ENCODE measurements at places on chromosomes 13 and 19.
A peak's percentile ranks its signal among the peaks of the same experiment; 100 is the strongest.

DNA sequence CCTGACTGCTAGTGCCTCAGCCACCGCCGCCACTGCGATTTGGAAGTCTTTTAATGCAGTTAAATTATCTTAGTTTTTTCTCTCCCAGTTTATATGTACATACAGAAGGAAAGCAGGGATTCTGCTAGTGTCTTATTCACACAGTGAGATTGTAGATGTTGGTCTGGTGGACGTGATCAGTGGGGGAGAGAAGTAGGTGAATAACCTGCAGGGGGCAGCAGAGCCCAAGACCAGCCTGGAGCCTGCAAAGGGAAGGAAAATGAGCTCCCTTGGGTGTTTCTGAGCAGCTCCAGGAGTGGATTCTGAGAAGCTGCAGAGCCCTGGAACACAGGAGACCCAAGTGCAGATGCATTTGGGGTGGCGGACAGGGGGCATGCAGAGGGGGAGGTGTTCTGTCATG is 26.3 kb downstream of the ZNF844 start:
- peak; percentile 86 for DNase-seq

- no peak for DNase-seq
These were observed 23.0 kb downstream of the PAN3 start for GRCh38 chr13:28161370-28161769.

- DNase-seq: no peak
These were observed 2.2 kb downstream of the STARD13 start for GRCh38 chr13:33283195-33283911.

DNA sequence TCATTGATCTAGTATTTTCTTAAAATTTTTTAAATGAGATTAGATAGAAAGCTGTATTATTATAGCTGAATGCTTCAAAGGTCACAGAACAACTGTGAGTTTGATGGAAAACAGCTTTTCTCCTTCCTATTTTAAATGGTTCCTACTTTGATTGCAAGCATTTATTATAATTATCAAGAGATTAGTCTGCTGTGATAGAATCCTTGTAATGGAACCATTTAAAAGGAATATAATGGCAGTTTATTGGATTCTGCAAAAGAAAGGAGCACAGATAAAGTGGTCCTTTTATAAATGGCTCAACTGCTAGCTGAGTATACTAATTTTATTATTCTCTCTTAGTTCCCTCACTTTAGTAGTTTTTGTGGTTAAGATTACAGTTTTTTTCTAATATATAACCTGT is 87.0 kb downstream of the MAB21L1 start:
- no peak for DNase-seq

DNA sequence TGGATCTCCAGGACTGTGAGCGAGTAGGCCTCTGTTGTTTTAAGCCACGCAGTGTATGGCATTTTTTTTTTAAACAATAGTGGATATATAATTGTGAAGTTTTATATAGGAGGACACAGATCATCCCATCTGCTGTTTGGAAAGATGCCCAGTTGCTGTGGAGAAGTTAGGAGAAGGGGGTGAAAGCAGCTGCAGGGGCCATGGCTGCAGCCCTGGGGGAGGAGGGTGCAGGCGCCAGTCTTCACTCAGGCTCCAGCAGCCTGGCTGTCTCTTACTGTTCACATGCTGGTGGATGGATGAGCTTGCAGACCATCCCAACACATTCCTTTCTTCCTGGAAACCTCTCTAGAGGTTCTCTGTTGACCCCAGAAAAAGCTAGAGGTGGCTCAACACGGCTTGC is 242.3 kb downstream of the TEX29 start:
- no peak for DNase-seq

DNA sequence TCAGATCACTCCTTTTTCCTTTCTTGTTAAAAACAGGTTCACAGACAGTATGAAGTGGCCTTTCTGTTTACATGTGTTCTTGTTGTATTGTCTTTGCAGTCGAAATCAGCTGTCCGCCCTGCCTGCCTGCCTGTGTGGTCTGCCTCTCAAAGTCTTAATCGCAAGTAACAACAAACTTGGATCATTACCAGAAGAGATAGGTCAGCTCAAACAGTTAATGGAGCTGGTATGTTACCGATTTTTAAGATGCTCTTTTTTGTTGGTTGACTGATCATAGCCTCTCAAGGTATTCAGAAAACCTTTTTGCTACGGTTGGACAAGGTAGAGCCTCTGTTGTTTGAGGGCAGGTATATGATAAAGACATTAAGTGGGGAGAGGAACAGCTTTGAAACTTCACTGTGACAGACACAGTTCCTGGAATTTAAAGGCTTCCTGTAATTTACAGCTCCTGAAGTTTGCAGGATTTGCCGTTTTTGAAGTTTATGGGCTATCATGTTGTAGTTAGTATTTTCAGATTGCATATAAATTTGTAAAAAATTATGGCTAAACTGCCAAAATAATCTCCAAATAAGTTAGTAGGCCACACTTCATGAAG is 116.1 kb downstream of the LRCH1 start:
- DNase-seq: no peak

- no peak for DNase-seq
These were observed 62.5 kb downstream of the TNFRSF19 start for GRCh38 chr13:23632741-23633140.

GRCh38 chr13:109010912-109011311 is 381.5 kb downstream of the MYO16 start:
- DNase-seq: no peak
